ENCODE measurements at places on chromosomes 3 and 15.

DNA sequence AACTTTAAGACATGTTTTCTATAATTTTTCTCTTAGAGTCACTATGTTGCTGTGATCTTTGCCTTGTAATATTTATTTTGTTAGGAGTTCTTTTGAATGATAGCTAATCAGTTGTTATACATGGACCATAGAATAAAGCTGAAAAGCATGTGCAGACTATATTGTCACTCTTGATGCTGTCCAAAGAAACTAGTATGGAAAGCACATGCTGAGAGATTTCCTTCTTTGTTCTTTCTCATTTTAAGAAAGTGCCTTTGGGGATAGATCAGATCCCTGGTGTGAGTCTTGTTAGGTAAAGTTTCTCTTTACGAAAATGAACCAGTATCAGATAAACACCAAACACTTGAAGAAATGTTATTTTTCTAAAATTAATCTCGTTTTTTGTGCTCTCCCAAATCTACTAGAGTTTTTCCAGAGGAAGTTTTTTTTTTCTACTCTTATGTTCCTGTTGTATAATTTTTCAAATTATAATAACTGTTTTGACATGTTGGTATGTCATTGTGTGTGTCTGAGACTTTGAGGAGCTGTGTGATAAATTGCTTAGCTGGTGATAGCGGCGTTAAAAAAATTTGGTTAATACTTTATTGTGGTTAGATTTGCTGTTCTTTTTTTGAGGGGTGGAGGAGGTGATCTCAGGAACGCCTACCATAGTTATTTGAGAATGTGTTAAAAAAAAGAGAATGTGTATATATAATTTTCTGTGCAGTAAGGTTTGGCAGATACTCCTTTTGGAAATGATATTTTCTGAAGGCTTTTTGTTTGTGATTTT lies 2.2 kb downstream of the PIAS1 start:
- no peak for DNase-seq

DNA sequence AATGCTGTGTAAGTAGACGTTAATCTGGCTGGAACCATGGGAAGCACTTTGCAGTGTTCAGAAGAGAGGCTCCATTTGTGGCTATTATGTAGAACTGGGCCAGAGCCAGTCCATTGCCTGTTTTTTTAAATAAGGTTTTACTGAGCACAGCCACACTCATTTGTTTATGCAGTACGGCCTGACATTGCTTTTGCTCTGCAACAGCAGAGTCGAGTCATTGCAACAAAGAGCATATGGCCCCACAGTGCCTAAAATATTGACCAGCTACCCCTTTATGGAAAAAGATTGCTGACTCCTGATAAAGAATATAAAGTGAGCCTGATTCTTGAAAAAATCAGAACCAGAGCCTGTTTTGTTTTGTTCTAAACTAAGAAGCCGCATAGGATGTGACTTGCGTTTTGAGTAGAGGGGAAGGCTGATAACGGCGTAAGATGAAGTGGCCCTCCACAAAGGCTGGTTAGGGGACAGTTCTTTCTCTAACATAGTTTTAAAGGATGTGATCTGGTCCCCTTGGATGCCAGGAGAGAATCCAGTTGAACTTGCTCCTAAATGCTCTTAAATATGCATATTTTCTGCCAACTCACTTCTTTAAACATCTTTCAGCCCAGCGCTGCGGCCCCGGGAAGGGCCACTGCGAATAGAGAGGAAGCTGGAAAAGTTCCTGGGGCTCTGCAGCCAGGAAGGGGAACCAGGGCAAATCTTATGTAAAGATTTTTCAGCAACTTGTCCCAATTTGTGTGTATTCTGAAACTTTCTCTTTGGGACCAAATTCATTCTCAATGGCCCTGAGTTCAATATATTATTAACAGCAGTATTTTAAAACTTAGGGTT lies 64.5 kb downstream of the GLDN start:
- DNase-seq = no peak

GRCh38 chr15:43514241-43515057 lies 3.0 kb upstream of the MAP1A start:
- no peak for DNase-seq

GRCh38 chr3:37762286-37762685 lies 99.4 kb upstream of the CTDSPL start:
- no peak for DNase-seq

DNA sequence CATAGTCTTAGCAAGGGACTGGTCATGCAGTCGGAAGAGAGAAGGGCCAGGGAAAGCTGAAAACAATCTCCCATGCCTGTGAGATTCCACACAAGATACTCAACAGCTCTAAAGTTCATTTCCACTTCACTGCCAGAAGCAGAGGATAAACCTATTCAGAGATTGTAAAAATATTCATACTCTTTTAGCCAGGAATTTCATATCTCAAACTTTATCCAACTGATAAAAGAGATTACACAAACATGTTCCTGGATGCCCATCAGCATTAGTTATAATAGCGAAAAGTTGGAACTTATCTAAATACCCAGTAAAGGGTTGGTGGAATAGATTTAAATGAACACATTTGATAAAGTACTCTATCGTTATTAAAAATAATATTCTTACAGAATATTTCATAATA lies 75.2 kb upstream of the ARHGEF3 start:
- no peak for DNase-seq

- no peak for DNase-seq
Observed at GRCh38 chr3:167575000-167575600, 78.6 kb downstream of the WDR49 start.

DNA sequence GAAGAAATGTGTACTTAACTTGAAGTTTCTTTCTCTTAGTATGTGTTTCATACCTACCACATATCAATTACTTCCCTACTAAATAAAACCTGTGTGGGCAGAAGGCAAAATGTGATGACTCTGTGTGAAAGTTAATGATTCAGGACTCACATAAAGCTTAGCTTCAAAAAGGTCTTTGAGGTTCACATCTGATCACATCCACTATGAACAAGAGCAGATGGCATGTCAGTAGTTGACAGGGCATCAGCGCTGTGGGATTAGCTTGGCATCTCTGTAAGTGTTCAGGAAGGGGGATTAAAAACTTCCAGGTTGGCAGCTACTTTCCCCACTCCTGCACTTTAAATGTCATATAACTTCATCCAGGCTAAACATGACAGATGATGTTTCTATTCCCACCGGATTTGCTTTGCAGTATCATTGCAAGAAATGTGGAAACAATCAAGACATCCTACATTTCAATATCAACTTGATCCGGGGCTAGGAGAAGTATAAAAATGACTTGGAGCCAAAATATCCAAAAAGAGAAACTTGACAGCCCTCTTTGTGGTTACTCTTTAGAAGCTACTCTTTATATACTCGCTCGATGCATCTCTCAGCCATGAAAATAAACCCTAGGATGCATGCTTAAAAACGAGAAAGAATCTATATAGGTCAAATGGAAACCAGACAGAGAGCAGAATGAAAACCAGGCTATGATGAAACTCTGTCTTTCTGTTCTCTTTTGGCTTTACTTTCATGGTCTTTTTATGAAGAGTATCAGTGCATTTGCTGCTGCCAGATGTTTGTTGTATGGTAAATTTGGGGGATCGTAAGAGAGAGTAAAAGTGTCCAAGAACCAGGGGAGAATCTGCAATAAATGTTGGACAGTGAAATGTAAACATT lies 273.1 kb upstream of the ALCAM start:
- DNase-seq = no peak

DNA sequence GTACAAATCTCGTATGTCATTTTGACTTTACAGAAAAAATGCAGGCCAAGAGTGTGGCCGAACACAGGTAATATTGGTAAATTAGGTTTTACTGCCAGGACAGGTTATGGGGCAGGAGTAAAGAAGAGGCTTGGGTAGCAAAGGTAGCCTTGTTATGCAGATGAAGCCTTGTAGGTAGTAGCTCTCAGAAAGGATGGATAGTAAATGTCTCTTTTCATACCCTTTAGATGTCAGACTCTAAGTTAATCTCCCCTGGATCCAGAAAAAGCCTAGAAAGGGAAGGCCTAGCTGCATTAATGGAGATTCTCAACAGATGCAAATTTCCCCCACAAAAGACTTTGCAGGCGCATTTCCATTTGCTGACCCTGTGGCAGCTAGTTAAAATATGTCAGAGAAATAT lies 1445.1 kb upstream of the CADM2 start:
- DNase-seq = no peak

DNA sequence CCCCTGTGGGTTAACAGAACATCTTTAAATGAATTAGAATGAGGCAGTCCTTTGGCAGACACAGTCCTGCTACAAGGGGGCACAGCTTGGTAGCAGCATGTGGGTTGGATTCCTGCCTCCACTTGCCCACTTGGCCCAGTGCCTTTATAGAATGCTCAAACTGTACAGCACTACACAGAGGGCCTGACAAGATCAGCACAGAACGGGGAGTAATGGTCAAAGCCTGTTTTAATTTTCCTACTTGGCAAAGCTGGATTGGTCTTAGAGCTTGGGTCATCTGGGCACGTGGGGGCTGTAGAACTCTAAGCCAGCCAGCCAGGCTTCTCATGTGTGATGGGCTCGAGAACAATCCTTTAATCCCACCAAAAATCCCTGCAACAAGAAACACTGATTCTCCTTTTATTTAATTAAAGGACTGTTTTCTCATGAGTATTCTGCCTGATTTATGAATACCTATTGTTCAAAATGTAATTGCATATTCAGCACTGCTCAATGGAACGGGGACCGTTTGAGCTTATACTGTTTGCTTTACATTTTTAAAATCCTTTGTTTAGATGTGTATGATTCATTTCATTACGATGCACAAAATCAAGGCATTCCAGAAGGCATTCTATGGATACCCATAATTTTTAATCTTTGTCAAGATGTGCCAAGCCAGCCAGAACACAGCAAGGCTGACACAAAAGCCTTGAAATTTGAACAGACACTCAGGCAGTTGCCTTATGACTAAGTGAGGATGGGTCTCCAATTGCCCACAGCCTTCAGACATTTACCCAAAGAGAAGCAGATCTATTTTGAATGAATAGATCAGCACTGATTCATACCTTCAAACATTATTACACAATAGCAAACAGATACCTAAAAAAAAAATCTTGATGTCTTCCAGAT lies 249.3 kb upstream of the TGFBR2 start:
- no peak for DNase-seq

DNA sequence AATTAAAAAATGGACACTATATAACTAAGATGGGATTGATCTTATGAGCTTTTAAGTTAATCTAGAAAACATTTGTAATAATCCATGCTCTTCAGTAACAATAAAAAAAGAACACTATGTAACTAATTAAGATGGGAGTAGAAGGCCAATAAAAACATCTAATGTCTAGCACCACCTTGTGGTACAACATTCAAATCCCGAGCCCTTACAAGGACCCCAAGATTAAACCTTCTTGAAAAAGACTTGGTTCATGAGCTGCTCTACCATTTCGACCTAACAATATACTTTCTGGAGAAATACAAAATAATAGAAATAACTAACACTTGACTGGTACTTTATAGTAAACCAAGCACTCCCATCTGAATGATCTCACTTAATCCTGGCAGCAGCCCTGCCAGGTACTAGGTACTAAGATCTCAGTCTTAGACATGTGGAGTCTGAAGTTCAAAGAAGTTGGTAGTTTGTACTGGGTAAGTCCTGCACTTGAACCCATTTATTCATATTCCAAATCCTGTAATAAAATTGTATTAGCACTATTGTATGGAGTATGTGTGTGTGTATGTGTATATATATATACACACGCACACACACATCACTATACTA lies 21.8 kb downstream of the METTL6 start:
- DNase-seq = no peak

Data from GOT3 (cell line).